ENCODE measurements at places on chromosomes 4 and X. TPM values are rescaled to one million over a fixed set of nuclear protein-coding genes. Genes with fewer than 3 reads are reported as not detected.

The CCNB3 gene
- total RNA-seq, result 0.42 TPM

The PHKA1 gene
- 24.5 TPM for total RNA-seq

The ETDB gene
- not detected for total RNA-seq

The CYSLTR1 gene
- not detected for total RNA-seq

The MAGEA4 gene
- not detected for total RNA-seq

The FDCSP gene
- not detected for total RNA-seq

The ABCD1 gene
- total RNA-seq, result 4.3 TPM

The SLC49A3 gene
- 0.15 TPM for total RNA-seq

The HMGB3 gene
- 131 TPM for total RNA-seq

The LDB2 gene
- not detected for total RNA-seq

The TMSB15A gene
- 0.73 TPM for total RNA-seq

The AMTN gene
- not detected for total RNA-seq

The F11 gene
- not detected for total RNA-seq

The NXF3 gene
- not detected for total RNA-seq

The EOLA1 gene
- total RNA-seq, result 21.2 TPM

The CYBB gene
- total RNA-seq, result 0.12 TPM

The TLL1 gene
- 0.15 TPM for total RNA-seq

The VSIG4 gene
- not detected for total RNA-seq

The GPC3 gene
- total RNA-seq, result not detected

Data from A549 treated with CORT108297 at 1 μM for 4 hours (cell line).